Naive thymus-derived CD4-positive, alpha-beta T cell (primary cell): ENCODE measurements at places on chromosomes 12 and 14. TPM values are rescaled to one million over a fixed set of nuclear protein-coding genes. Genes with fewer than 3 reads are reported as not detected.

The TMEM116 gene
- total RNA-seq = 29.0 TPM

The MFAP5 gene
- total RNA-seq = not detected

The NFATC4 gene
- not detected for total RNA-seq

The HCAR1 gene
- not detected for total RNA-seq

The USP44 gene
- 3.3 TPM for total RNA-seq

The RASAL1 gene
- total RNA-seq = 1.4 TPM

The KRT71 gene
- total RNA-seq = not detected

The KRT86 gene
- total RNA-seq = not detected
